Osteoblast (primary cell): ENCODE measurements at places on chromosomes 4 and X. TPM values are rescaled to one million over a fixed set of nuclear protein-coding genes. Genes with fewer than 3 reads are reported as not detected.
A peak's percentile ranks its signal among the peaks of the same experiment; 100 is the strongest.

DNA sequence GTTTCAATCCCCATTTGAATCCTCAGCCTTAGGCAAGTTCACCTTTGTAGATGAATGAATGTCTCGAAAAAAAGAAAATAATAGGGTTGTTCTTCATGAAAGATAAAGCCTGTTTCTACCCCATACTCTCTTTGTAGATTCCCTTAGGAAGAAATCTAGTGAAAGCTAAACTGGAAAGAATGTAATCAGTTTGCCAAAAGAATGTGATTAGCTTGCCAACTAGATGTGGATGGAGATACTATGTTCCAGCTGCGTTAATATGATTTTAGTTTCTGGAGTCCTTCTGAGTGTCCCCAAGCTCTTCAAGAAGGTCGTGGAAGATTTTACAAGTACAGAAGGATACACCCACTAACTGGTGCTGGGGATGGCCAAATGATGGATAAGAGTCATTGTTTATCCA is 162.3 kb upstream of the EDNRA start:
- no peak for DNase-seq

- no peak for DNase-seq
Observed at GRCh38 chr4:123484291-123484926, 87.8 kb downstream of the SPRY1 start.

DNA sequence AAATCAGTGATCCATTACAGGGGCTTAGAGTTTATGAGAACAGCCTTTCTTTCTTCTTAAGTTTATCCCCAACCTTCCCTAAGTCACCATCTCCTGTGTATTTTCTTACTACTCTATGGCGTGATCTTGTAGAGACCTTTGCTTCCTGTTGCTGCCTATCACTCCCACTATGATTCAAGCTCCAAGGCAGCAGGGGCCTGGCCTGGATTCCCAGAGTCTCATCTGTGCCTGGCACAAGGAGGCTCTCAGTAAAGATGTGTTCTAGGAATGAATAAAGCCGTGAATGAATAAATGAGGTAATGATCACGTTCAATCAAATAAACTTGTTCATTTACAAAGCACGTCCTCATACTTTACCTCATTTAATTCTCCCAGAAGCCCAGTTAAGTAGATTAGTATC is 45.4 kb downstream of the CC2D2A start:
- no peak for DNase-seq

DNA sequence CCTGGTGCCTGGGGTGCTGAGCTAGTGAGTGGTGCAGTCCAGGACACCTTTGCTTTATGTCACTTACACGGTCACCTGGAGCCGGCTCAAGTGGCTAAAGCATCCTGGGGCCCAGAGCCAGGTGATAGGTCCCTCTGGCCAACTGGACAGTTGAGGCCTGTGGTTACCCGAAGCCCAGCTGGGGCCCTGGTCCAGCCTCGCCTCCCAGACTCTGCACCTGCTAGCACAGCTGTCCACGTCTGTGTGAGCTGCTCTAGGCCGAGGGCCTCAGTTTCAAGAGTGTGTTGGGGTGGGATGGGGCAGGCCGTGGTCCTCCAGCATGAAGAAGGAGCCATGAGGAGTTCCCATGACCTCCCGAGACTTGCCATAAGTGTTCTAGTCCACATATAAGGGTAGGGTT is 7.7 kb upstream of the ADD1 start:
- peak; percentile 46 for DNase-seq

HPGDS gene
- not detected in 2 replicates for total RNA-seq

SATL1 gene
- not detected in 2 replicates for total RNA-seq

DNA sequence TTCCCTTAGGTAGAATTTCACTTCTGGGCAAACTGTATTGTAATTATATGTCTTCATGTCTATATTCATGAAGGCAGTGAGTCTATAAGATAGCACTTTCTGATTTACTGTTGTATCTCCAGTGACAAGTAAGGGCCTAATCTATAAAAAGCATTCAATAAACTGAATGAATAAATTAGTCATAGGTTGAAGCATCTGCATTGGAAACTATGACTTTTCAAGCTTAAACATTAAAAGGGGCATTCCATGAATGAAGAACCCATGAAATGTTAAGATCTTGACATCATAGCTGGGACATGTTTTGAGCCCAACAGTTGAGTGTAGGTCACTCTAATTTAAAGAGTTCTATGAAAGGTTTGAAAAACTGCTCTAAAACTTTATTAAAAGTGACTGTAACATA is 159.3 kb upstream of the LCORL start:
- DNase-seq: no peak

DNA sequence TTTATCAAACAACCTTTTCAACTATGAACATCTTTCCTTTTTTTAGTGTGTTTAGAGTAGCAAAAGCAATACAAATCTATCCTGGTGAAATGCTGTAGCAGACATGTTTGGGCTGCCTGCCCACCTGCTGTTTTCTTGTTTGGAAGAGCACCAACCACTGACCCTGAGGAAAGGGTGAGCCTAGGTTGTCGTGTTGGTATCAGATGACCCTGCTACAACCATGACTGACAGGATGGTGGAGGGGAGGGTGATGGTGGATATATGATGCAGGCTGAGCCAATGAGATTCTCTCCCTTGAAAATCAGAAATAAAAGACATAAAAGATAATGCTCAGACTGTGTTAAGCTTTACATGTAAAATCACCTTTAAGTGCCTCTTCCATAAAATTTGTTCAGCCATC is 201.2 kb downstream of the NPNT start:
- no peak for DNase-seq

GRCh38 chr4:88630756-88631155 is 38.5 kb downstream of the HERC3 start:
- DNase-seq: peak; percentile 70

NDUFA1 gene
- 40.2 and 51.6 TPM in 2 replicates for total RNA-seq

FABP2 gene
- total RNA-seq: not detected in 2 replicates

GRIA2 gene
- total RNA-seq: under 0.01 TPM in 1 of 2 replicates, not detected in the other

- DNase-seq: no peak
Observed at GRCh38 chr4:61511716-61512488, 311.8 kb downstream of the ADGRL3 start.

MAGEA2 gene
- not detected in 2 replicates for total RNA-seq

GRCh38 chr4:180434131-180434895 is 1808.9 kb upstream of the TENM3 start:
- DNase-seq: no peak

DNA sequence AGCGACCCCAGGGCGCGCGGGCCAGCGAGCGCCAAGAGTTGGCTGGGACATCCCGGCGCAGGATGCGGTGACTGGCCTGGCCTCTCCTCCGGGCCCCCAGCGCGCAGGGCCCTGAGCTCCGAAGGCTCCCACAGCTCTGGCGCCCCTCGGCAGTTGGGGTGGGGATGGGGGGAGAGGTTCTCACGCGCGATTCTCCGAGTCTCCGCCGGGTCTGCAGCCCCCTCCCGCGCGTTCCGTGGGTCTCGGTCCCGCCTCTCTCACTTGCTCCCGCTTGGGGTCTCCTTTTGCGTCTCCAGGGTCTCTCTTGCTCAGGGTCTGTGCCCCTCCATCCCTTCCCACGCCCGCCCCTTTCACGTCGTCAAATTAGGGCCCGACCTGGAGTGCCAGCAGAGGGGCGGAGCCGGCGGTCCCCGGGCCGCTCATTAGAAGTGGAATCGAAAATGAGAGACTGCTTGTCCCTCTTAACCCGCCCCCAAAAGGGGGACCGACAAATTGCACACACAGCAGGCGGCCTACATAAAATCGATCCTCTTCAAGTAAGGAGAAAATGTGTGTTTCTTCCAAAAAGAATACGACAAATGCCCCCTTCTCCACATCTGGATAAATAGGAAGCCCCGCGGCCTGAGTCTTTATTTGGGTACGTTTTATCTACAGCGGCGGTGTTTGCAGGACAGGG is 877 bp upstream of the NKX1-1 start:
- DNase-seq: peak; percentile 91

SLC49A3 gene
- 11.6 and 13.6 TPM in 2 replicates for total RNA-seq

- peak; percentile 84 for DNase-seq
Observed at GRCh38 chr4:56630876-56631666, 50.0 kb downstream of the HOPX start.

DNA sequence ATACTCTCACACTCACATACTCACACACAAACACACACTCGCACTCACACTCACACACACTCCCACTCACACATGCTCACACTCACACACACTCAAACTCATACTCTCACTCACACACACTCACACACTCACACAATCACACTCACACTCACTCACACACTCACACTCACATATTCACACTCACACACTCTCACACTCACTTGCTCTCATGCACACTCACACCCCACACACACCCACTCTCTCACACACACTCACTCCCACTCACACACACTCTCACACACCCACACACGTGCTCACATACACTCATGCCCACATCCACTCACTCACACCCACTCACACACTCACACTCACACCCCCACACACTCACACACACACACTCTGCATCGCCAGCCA is 4.9 kb upstream of the ATP2B3 start:
- DNase-seq: no peak

PDHA1 gene
- 26.4 and 35.7 TPM in 2 replicates for total RNA-seq

GRCh38 chr4:107196312-107196711 is 160.2 kb upstream of the DKK2 start:
- DNase-seq: no peak

DNA sequence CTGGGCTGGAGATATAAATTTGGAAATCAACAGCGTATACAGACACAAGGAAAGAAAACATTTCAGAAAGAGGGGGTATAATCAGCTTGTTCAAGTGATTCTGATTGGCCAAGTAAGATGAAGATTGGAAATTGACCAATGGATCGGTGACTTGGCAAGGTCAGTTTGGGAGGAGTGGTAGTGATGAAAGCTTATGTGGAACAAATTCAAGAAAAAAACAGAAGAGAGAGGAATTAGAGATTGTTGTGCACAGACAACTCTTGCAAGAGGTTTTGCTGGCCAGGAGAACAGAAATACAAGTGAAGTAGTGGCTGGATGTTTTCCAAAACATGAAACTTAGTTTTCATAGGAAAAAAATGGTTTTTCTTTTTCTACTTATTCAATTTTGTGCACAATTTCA is 16.3 kb downstream of the CD38 start:
- DNase-seq: no peak

GRCh38 chrX:154710309-154710708 is 40.6 kb downstream of the GAB3 start:
- peak; percentile 52 for DNase-seq

- no peak for DNase-seq
Observed at GRCh38 chr4:149279331-149279730, 536.3 kb downstream of the IQCM start.

PNPLA4 gene
- 8.7 and 12.7 TPM in 2 replicates for total RNA-seq
